ENCODE measurements at places on chromosomes 1 and 21.

- no peak for DNase-seq
These were observed 75.5 kb downstream of the ADAMTS1 start for GRCh38 chr21:26769613-26770188.

- DNase-seq = no peak
These were observed 3.3 kb downstream of the POGZ start for GRCh38 chr1:151455966-151456365.

GRCh38 chr1:29310616-29311180, 74.4 kb downstream of the PTPRU start:
- no peak for DNase-seq

DNA sequence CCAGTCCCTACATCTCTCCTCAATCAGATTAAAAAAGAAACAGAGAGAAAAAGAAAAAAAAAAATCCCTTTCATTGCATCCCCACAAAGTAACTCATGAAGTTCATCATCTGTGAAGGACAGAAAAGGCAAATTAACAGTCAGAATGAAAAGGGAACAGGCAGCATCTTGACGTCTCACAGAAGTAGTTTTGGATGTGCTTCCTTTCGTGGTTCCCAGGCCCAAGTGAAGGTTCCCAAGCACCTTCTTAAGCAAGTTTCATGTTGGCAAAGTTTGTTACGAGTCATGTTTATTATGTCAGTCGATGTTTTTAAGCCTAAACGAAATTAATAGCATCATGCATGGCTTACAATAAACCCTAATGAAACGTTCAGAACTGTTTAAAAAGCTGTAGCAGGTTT, 475.2 kb downstream of the SETD4 start:
- DNase-seq = no peak

GRCh38 chr1:158043232-158043631, 49.8 kb downstream of the KIRREL1 start:
- DNase-seq = no peak

DNA sequence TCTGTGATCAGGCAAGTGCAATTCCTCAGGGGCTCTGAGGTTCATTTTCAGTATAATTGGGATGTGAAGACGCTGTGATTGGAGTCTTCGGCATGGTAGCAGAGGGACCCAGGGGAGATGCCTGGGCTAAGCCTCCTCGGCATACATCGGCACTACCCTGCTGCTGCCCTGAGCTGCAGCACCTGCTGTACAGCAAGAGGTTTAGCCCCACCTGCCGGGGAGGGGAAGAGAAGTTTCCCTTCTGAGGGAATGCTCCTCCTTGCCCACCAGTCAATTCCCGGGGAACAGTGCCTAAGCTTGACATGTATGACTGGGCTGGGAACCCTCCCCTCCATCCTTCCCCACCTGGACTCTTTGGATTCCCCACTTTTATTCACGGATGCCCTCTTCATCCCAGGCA, 24.9 kb downstream of the CNIH3 start:
- DNase-seq = peak; percentile 59

- DNase-seq = no peak
These were observed 537 bp upstream of the ANKRD13C start for GRCh38 chr1:70355111-70355407.

GRCh38 chr1:85024736-85025135, 23.6 kb downstream of the MCOLN3 start:
- no peak for DNase-seq

GRCh38 chr1:10019561-10019960, 13.2 kb upstream of the UBE4B start:
- DNase-seq = no peak

DNA sequence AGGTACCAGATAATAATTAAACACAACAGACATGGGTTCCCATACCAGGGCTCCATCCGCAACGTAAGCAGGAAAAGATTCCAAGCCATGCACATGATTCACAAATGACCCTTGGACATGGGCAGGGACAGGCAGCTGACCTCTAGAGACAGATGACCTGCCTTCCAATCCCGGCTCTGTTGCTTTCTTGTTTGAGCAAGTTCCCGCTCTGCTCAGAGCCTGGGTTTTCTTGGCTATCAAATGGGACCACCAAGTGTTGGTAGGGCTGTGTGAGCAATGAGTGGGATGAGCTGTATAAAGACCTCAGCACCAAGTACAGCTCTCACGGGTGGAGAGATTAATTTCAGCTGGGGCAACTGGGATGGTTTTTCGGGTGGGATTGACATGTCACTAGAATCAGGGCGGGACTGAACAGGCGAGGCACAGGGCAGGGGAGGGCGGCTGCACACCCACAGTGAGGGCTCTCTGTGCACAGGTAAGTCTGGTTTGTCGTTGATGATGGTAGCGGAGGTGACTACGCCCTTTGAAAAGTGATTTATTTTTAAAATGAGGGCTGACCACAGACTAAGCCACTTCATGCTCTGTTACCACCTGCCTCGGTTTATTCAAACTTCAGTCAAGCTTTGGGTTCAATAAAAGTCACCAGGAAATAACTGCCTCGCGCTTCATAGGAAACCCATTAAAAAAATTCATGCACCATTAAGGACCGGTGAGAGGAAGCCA, 57.5 kb upstream of the IFFO2 start:
- no peak for DNase-seq

GRCh38 chr1:202585590-202585933, 124.7 kb downstream of the SYT2 start:
- DNase-seq = no peak

DNA sequence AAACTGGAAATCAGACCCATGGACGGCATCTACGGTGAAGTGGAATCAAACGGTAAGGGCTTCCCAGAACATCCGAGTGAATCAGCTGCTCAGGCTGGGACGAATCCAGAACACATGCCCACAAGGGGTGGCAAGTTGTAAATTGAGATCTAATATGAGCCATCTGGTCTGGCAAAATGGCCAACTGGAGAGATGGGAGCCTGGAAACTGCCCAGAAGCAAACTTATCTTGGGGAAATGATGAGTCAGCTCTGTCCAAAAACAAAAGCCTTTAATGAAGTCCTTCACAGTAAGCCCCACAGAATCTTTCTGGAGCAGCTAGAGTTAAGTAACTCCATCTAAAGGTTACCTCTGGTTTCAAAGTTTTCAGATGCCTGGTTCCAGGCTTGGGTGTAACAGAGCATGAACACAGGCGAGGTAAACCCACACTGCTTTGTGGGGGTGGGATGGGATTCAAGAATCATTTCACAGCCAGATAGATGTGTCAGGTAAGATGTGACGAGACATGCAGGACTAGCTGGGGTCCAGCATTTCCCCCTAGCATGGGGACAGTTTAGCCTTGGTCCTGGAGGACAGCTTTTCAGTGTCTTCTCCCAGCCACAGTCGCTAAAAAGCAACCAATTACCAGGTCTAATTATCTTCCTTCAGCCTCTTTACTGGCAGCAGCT, 10.5 kb upstream of the SRP9 start:
- DNase-seq = peak; percentile 32

- no peak for DNase-seq
These were observed 12.9 kb downstream of the PPIE start for GRCh38 chr1:39751595-39751994.

DNA sequence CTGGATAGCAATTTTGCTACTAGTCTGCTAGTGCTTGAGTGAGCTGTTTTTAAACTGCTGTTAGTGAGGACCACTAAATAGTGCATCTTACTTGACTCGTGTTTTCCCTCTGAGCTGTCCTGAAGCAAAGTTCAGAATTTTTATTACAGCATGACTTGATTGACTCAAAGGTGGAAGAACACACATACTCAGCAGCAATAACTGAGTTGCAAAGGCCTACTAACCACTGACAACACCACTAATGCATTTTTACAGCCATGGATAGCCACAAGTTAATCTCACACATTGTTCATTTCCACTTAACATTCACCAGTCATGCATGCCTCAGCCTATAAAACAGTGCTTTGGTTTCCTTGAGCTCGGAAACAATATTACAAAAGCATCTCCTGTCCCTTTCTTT, 148.7 kb downstream of the RUNX1 start:
- no peak for DNase-seq

DNA sequence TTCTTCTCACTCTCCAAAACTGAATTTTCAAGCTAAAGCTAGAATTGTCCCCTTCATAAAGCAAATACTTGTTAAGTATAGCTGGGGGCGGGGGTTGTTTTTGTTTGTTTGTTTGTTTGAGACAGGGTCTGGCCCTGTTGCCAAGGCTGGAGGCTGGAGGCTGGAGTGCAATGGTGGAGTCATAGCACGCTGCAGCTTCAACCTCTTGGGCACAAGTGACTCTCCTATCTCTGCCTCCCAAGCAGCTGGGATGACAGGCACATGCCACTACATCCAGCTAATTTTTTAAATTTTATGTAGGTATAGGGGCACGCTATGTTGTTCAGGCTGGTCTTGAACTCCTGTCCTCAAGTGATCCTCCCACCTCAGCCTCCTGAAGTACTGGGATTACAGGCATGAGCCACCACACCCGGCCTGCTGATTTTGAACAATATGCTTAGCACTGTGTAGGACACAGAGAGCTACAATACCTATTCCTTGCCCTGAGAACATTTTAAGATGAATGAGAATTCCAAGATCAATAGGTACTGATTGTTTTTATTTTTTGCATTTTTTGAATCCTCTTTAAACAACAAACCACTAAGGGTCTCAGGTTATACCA, 42.2 kb downstream of the PCNX2 start:
- DNase-seq = no peak

DNA sequence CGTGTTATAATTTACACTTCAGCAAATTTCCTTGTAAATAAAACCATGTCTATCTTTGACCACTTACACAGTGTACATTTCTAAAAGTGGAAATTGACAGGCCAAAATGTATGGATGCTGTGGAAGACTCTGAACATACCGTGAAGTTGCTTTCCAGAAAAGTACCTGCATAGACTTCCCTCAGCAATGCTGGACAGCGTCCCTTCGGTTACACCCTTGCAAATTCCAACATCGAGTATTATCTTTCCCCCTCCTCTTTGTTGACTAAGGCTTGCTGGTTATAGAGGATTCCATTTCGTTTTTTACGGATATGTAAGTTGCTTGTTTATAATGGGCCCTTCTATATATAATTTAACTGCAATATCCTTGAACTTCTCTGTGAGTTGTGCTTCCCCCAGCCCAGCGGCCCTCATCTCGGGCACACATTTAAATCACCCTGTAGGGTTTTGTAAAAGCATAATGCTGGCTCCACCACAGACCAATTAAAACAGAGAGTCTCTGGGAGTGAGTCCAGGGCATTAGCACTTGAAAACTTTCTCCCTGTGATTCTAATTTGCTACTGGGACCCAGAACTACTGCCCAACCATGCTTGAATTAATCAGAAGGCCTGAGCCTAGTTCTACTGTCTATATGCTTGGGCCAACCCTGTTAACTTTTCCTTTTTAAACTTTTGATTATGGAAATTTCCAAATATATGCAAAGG, 230.3 kb downstream of the GRIK3 start:
- no peak for DNase-seq

- no peak for DNase-seq
These were observed 528.6 kb downstream of the NEGR1 start for GRCh38 chr1:71753746-71754145.

DNA sequence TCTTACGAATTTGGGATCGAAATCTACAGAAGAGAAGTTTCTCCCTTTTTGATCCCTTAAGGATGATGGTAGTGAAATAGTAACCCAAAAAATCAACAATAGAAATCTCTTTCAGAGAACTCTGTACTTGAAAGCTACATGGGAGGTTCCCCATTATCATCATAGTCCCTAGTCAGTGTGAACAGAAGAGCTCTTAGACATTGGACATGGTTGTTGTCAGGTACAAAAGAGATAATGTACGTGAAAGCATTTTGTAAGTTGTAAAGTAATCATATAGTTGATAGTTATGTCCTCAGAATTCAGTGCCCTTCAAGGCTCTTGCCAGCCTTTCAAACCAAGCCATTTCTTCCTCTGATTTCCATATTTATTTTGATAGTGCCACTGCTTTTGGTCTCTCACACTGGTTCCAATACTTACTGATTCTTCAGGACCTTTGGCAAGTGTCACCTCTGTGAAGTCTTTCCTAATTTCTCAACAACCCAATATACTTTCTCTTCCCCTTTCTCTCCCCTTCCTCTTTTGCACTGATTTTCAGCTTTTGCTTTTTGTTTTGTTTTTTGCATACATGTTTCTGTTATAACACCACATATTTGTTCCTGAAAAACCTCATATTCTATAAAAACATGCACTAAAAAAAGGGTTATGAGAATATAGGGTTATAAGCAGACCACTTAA, 22.4 kb downstream of the VPS45 start:
- no peak for DNase-seq

DNA sequence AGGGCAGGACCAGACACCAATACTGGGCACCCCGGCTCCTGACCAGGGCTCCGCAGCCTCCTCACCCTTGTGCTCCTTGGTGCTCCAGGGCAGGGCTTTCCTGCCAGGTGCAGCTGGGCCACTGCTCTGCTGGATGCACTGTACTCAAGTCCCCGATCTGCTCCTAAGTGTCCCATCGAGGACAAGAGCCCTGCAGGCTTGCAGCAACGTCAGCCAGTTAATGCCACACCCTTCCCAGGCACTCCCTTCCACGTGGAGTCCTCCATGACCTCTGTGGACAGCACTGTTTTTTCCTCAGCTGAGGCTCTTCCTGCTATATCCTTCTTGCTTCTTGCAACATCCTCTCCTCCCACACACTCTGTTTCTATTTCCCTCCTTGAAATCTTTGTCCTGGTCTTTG, 94.0 kb upstream of the NGF start:
- no peak for DNase-seq

- DNase-seq = no peak
These were observed 4.5 kb downstream of the HSPB7 start for GRCh38 chr1:16013220-16013907.

GRCh38 chr1:32487182-32487581, 22.3 kb downstream of the ZBTB8B start:
- no peak for DNase-seq

- peak; percentile 61 for DNase-seq
These were observed at the start of gene ELOA for GRCh38 chr1:23743287-23744152. Gene ELOA (plus strand): TSS chr1:23743471. CDS start chr1:23743504, 33 bp downstream.

GRCh38 chr1:39328095-39328494, 123.6 kb downstream of the MACF1 start:
- DNase-seq = no peak

DNA sequence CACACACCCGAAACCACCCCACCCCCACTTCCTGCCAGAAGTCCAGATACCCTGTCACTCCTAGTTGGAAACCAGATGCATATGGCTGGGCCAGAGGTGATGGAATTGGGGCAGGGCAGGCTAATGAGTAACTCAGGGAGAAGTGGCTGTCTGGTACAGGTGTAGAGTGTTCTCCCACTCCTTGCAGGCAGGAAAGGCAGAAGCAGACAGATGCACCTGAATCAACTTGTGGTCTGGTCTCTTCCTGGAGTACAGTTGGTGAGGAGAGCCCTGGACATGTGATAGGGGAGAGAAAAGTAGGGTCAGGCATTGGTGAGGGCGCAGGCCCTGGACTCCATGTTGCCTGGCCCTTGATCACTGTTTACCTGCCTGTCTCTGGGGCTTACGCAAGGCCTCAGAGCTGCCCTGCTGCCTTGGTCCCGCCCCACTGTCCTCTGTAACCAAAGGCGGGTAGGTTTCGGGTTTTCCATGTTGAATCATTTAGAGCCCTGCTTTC, 2.5 kb downstream of the CGN start:
- peak; percentile 76 for DNase-seq

GRCh38 chr1:44040418-44040817, 9.2 kb upstream of the SLC6A9 start:
- DNase-seq = no peak
